ENCODE measurements at places on chromosomes 2 and 18. TPM values are rescaled to one million over a fixed set of nuclear protein-coding genes. Genes with fewer than 3 reads are reported as not detected.

The MC4R gene
- total RNA-seq, result not detected

The C2orf68 gene
- total RNA-seq, result 19.6 TPM

The MOGAT1 gene
- not detected for total RNA-seq

The OSBPL1A gene
- 11.7 TPM for total RNA-seq
